ENCODE measurements at places on chromosomes 2 and 18. TPM values are rescaled to one million over a fixed set of nuclear protein-coding genes. Genes with fewer than 3 reads are reported as not detected.

GRCh38 chr2:206641226-206641625 lies 1.1 kb upstream of the FAM237A start:
- no peak for DNase-seq
- no peaks in the 10 kb centered on the region for H3K4me1 ChIP-seq
- H3K27ac ChIP-seq: no peak overlapping the region
- H3K27me3 ChIP-seq: peaks cover 7% of the 10 kb centered on the region
- no peak overlapping the region for H3K4me3 ChIP-seq

- H3K27me3 ChIP-seq: no peaks in the 10 kb centered on the region
- H3K36me3 ChIP-seq: no peaks in the 10 kb centered on the region
- peaks cover 4% of the 10 kb centered on the region for H3K4me1 ChIP-seq
- DNase-seq: no peak
- no peak overlapping the region for H3K4me3 ChIP-seq
These were observed 190.1 kb downstream of the ZNF385B start for GRCh38 chr2:179671043-179671981.

GRCh38 chr18:834082-834720 lies 22.2 kb upstream of the YES1 start:
- DNase-seq: no peak
- H3K4me1 ChIP-seq: peaks cover 5% of the 10 kb centered on the region
- no peaks in the 10 kb centered on the region for H3K27me3 ChIP-seq
- H3K27ac ChIP-seq: no peak overlapping the region

DNA sequence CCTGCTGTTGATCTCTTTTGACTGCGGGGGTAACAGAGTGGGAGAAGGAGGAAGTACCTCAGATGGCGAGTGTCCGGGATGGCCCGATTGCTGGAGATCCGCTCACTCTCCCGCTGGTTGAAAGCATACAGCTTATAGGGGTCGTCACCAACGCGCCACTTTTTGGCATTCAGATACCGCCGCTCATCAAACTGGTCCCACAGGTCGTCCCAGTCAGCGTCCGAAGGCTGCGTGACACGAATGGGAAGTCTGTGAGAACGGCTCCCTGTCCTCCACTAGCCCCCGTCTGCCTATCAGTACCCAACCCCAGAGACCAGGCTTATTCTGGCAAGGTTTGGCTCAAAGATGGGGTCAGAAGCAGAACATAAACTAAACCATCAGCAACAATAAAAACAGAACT lies 145.5 kb downstream of the GALNT14 start:
- H3K4me1 ChIP-seq: no peaks in the 10 kb centered on the region
- H3K27me3 ChIP-seq: no peaks in the 10 kb centered on the region
- H3K27ac ChIP-seq: no peak overlapping the region
- DNase-seq: no peak

GRCh38 chr18:12474146-12474545 lies 66.4 kb downstream of the PRELID3A start:
- H3K4me1 ChIP-seq: no peaks in the 10 kb centered on the region
- no peaks in the 10 kb centered on the region for H3K36me3 ChIP-seq
- no peaks in the 10 kb centered on the region for H3K27me3 ChIP-seq
- no peak for DNase-seq
- no peak overlapping the region for H3K27ac ChIP-seq

DNA sequence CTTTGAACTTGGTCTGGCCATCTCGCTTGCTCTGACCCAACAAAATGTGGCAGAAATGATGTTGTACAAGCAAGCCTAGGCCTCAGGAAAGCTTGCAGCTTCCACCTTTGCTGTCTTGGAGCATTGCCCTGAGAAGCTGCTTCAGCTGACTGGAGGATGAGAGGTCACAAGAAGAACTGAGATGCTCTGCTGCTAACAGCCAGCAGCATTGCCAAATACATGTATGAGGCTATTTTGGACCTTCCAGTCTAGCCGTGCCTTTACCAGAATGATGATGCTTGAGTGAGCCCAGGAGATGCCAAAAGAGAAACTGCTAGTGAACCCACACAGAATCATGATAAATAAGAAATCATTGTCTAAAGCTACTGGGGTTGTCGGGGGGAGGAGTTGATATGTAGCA lies 13.2 kb upstream of the ITGAV start:
- no peak overlapping the region for H3K27ac ChIP-seq
- no peaks in the 10 kb centered on the region for H3K27me3 ChIP-seq
- no peak overlapping the region for H3K4me3 ChIP-seq
- H3K4me1 ChIP-seq: peaks cover 8% of the 10 kb centered on the region

GRCh38 chr2:100893392-100894104 lies 73.6 kb downstream of the NPAS2 start:
- no peak overlapping the region for H3K4me3 ChIP-seq
- no peaks in the 10 kb centered on the region for H3K36me3 ChIP-seq
- peaks cover 17% of the 10 kb centered on the region for H3K4me1 ChIP-seq
- no peak for DNase-seq
- H3K27me3 ChIP-seq: no peaks in the 10 kb centered on the region

DNA sequence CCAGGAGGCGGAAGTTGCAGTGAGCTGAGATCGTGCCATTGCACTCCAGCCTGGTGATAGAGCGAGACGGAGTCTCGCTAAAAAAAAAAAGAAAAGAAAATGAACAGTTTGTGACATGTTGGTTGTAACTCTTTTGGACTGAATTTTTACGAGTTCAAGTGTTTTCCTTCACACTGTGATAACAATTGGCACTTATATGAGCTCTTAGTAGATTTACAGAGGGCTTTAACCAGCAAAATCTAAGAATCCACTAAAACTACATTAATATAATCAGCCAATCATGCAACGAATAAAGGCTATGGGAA lies 2.1 kb upstream of the GEMIN6 start:
- peaks cover 6% of the 10 kb centered on the region for H3K36me3 ChIP-seq
- no peak overlapping the region for H3K4me3 ChIP-seq
- H3K27me3 ChIP-seq: no peaks in the 10 kb centered on the region

GRCh38 chr2:211793690-211794089 lies 744.9 kb downstream of the ERBB4 start:
- H3K4me1 ChIP-seq: no peaks in the 10 kb centered on the region
- no peak overlapping the region for H3K27ac ChIP-seq
- DNase-seq: no peak
- no peaks in the 10 kb centered on the region for H3K36me3 ChIP-seq

DNA sequence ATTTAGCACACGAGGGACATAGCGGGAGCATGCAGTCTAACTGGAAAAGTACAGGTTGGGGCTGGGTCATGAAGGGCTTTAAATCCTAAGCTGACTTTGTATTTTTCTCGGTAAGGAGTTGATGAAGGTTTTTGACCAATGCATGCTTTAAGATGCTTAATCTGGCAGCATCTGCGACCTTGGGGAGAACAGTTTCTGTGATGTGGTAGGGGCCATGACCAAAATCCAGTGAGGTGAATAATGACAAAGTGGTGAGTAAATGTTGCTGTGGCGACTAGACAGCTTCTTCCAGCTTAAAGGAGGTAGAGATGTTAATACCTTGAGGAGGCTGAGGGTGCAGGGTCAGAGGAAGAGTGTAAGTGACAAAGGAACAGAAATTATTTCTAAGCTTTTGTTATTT lies 174.6 kb upstream of the ALPP start:
- DNase-seq: no peak
- no peaks in the 10 kb centered on the region for H3K27me3 ChIP-seq
- no peaks in the 10 kb centered on the region for H3K36me3 ChIP-seq
- H3K27ac ChIP-seq: no peak overlapping the region
- peaks cover 11% of the 10 kb centered on the region for H3K4me1 ChIP-seq
- H3K4me3 ChIP-seq: no peak overlapping the region

DNA sequence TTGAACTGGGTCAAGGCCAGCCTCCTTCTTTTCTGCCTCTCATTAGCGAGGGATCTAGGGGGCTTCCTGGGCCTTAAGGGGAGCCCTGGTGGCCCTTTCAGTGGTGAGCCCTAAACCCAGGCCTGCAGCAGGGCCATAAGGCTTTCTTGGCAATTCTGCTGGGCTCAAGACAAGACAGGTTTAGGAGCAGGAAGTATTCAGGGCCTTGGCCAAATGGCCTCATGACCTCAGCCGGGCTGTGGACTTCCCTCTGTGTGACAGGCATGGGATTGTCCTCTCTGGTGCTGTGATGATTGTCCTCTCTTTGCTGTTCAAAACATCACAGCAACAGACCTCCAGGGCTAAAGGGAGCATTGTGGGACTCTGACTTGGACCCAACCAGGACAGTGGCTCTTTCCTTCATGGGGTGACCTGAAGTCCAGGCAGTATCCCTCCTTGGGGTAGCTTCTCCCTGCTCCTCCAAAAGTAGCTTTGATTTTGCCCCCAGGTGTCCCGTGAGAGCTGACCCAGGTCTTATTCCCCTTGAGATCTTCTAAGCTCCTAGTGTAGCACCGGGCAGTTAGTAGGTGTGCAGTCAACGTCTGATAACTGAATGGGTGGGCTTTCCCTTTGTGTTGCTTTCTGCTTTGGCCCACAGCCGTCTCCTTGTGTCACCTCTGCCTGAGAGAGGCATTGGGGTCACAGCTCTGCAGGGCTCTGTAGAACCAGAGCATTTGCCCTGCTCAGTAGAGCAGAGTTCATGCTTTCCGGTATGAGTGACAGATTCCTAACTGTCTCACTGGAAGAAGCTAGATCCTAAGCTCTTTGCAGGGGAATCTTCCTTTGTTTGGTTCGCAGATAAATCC lies 14.7 kb downstream of the FOSL2 start:
- no peak for DNase-seq
- no peak overlapping the region for H3K4me3 ChIP-seq
- H3K27ac ChIP-seq: peak overlapping the region; percentile 70
- peaks cover 97% of the 10 kb centered on the region for H3K4me1 ChIP-seq
- H3K36me3 ChIP-seq: peaks cover 91% of the 10 kb centered on the region

DNA sequence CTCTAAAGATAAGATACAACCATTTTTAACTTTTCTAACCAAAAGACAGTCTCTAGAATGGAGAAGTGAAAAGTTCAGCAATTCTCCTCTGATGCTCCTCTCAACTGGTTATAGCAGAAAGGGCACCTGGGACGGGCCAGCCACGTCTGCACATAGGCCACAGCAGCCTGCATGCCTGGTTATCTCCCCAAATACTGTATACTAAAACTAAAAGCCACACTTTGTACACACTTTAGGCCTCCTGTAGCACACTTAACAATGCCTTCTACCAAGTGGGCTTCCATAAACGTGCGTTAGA lies 179.1 kb downstream of the ANKRD44 start:
- H3K4me3 ChIP-seq: no peak overlapping the region
- no peak overlapping the region for H3K27ac ChIP-seq
- peaks cover 4% of the 10 kb centered on the region for H3K4me1 ChIP-seq
- no peaks in the 10 kb centered on the region for H3K36me3 ChIP-seq
- no peaks in the 10 kb centered on the region for H3K27me3 ChIP-seq
- DNase-seq: no peak

- no peaks in the 10 kb centered on the region for H3K4me1 ChIP-seq
- no peaks in the 10 kb centered on the region for H3K27me3 ChIP-seq
- no peak overlapping the region for H3K27ac ChIP-seq
These were observed 22.6 kb downstream of the MAIP1 start for GRCh38 chr2:199977984-199978415.

DNA sequence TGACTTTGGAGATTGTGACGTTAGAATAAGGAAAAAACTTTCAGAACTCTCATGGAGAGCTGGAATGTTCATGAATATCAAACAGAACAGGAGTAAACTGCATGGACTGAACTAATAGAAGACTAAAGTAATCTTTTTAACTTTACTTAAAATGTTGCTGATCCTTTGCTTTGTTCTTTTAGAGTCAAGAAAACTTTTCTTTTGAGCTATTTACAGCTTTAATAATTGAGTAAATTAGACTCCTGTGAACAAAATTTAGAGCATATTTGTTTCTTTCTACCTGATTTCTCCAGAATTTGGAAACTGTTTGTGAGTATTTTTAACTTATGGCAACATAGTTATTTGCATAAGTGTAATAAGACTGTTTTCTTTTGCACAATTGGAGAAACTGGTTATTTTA lies 146.3 kb downstream of the CDCA7 start:
- H3K27me3 ChIP-seq: no peaks in the 10 kb centered on the region
- no peak overlapping the region for H3K4me3 ChIP-seq
- H3K4me1 ChIP-seq: peaks cover 4% of the 10 kb centered on the region
- no peak overlapping the region for H3K27ac ChIP-seq
- H3K36me3 ChIP-seq: no peaks in the 10 kb centered on the region

- DNase-seq: no peak
- no peak overlapping the region for H3K27ac ChIP-seq
- no peaks in the 10 kb centered on the region for H3K27me3 ChIP-seq
- no peaks in the 10 kb centered on the region for H3K36me3 ChIP-seq
- H3K4me1 ChIP-seq: no peaks in the 10 kb centered on the region
These were observed 250.5 kb downstream of the NYAP2 start for GRCh38 chr2:225650041-225650440.

DNA sequence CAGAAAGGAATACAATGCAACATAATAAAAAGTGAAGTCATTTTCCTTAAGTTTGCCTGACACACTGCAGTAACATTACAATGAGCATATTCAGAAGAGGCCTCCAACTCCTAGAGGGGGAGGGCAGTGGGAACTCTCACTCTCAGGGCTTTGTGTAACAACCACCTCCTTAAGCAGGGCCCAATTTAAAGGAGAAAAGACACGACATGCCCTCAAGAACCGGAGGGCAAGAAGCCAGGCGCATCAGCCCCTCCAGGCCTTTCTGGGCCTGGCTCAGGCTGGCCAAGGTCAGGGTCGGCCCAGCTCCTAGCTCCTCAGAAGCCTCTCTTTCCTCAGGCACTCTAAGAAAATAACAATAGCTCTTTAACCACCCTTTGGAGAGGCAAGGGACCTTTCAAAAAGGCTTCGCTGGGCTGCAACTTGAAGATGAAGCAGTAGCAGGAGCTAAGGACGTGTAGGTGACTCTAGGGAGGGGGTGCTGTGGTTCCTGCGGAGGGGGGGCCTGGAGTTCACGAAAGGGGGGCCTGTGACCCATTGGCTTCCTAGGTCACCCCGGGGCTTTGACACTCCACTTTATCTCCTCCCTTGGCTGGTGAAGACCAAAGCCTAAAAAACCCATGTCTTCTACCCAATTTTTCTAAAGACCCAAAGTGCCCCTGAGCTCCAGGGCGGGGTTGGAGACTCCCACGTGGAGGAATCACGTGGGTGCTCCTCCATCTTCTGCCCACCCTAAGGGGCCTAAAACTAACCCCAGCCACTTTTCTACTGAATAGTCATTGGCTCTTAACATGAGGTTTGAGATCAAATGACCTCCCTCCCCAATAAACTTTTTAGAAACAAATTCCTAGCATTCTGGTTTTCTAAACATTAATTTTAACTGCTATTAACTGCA lies 13.3 kb downstream of the SERTAD2 start:
- peak overlapping the region; percentile 21 for H3K27ac ChIP-seq
- no peaks in the 10 kb centered on the region for H3K36me3 ChIP-seq
- DNase-seq: no peak
- H3K4me1 ChIP-seq: peaks cover 86% of the 10 kb centered on the region
- H3K4me3 ChIP-seq: no peak overlapping the region

DNA sequence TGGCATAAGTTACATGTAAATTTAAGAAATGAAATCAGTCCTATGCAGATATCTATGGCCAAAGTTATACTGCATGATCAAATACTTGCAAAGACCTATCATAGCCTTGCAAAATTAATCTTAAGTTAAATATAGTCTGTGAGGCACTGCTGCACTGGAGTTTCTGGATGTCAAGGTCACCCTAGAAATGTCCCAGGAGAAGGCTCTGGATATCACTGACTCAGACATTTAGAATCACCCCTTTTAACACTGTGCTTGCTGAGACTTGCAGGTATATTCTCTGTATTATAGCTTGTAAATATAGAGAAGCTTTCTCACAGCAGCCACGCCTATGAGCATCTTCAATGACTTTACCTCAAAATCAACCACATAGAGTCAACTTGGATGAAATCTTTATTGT lies 51.5 kb downstream of the ETAA1 start:
- no peak for DNase-seq
- H3K36me3 ChIP-seq: no peaks in the 10 kb centered on the region
- no peaks in the 10 kb centered on the region for H3K27me3 ChIP-seq
- H3K4me1 ChIP-seq: peaks cover 6% of the 10 kb centered on the region

Gene ALPG
- not detected for total RNA-seq

Gene SPAST
- 20.6 TPM for total RNA-seq

Gene SLC4A5
- 4.4 TPM for total RNA-seq

Gene HOXD11
- total RNA-seq: 19.4 TPM

Gene IHH
- total RNA-seq: not detected

Gene BUB1
- total RNA-seq: 5.4 TPM

Gene SLC5A7
- 1.7 TPM for total RNA-seq
